IMR-90 (cell line): ENCODE measurements at places on chromosomes 4 and X. TPM values are rescaled to one million over a fixed set of nuclear protein-coding genes. Genes with fewer than 3 reads are reported as not detected.

DNA sequence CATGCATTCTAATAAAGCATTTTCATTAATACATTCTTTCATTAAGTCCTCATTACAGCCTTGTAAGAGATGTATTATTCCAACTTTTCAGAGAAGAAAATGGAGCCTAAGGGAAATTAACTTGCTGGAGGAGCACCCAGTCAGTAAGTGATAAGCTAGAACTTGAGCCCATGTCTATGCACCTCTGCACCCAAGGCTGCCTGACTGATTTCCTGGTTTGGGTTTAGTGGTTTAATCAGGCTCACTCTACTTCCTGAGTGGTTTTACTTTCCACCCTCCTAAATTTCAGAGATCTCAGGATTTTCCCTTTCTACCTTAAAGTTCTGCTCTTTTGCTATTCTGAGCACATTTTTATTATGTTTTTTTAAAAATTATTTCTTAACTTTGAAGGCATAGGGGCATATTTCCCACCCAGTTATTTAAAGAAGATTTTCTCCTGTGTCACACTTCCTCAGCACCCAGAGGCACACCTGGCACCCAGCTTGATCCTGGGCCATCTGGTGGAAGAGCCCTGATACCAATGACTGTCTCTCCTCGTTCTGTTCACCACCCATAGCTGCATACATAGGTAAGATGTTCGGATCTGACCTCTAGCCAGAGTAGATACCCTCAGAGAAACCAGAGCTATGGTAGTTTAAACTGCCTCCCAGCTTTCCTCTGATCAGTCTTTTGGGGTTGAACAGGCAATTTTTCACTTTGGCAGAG, 10.4 kb downstream of the CORIN start:
- DNase-seq, result no peak

GRCh38 chrX:12269484-12269883, 131.2 kb downstream of the FRMPD4 start:
- DNase-seq, result no peak

- DNase-seq, result no peak
These were observed 338.5 kb downstream of the SPOCK3 start for GRCh38 chr4:166895771-166896170.

DNA sequence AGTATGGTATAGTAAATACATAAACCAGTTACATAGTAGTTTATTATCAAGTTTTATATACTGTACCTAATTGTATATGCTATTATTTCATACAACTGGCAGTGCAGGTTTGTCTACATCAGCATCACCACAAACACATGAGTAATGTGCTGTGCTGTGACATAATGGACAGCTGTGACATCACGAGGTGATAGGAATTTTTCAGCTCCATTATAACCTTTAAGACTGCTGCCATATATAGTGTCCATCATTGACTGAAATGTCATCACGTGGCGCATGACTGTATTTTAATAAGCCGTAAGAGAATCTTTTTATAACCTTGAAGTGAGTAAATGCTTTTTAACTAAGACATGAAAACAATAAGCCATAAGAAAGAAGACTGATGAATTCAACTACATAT, 44.8 kb upstream of the ANK2 start:
- DNase-seq, result no peak

The ACSL1 gene
- polyA plus RNA-seq, result 9.8 and 14.4 TPM in 2 replicates

DNA sequence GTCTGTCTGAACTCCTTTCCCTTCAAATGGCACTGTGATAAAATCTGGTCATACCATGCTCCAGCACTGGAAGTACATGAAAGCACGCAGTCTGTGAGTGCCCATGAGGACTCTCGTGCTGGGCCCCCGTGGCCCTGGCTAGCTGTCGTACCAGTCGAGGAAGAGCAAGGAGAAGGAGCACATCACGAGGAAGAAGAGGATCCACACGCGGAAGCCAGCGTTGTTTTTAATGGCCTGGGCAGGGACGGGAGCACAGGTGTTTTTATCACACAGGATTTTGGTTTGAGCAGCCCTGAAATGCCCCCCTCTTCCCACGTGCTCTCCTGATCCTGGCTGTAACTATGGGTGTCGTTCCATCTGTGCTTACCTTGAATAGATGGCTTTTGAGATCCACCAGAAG, 33.0 kb downstream of the NSG1 start:
- DNase-seq, result no peak

The WFS1 gene
- 42.4 and 47.7 TPM in 2 replicates for polyA plus RNA-seq

The SRP72 gene
- 72.7 and 73.8 TPM in 2 replicates for polyA plus RNA-seq

The GUCY1B1 gene
- polyA plus RNA-seq, result 2.6 and 3.8 TPM in 2 replicates
